Non-pigmented ciliary epithelial cell (primary cell): ENCODE measurements at places on chromosomes 5 and 9.

DNA sequence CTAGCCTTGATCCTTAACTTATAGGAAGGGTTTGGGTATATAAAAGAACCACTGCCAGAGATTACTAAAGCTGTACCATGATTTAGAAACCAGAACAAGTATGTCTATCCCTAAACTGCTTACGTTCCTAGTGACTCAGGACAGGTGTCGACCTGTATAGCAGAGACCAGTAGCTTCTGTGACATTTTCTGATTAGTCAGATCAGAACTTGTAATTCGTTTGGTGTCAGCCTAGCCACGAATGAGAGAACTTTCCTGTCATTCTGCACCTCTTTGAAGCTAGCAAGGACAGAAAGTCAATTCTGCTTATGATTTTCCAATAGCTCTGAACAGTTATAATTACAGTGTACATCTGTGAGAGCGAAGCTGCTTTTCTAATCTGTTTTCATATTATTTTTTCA is 39.5 kb downstream of the PRKACG start:
- DNase-seq, result no peak

DNA sequence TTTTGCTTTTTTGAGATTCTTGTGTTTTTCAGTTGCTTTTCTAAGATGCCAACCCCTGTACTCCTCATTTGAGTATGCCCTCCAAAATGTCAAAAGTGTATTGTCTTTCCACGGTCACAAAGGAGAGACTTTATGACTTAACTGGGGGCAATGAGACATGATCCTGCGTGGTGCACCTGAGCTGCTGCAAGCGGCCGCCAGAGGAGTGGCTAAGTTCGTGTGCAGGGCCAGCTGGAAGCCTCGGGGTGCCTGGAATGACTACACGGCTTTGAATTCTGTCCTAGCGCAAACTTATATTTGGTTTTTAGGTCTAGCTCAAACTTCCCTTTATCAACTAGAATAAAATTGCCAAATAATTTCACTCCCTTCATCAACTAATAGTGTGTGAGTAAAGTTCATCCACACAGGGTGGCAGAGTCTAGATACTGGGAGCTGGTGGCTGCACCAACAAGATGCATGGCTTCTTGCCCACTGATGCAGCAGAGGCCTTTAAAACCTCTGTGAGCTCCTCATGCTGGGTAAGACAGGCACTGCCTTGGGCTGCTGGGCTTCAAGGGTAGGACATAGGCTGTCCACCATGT is 4.7 kb downstream of the GADD45G start:
- DNase-seq, result no peak

- no peak for DNase-seq
Measured at GRCh38 chr5:134594797-134595457, 37.7 kb downstream of the SAR1B start.

- no peak for DNase-seq
Measured at GRCh38 chr5:33240558-33240957, 200.2 kb upstream of the TARS1 start.

GRCh38 chr9:113611461-113612215 is 148.1 kb downstream of the RGS3 start:
- no peak for DNase-seq

DNA sequence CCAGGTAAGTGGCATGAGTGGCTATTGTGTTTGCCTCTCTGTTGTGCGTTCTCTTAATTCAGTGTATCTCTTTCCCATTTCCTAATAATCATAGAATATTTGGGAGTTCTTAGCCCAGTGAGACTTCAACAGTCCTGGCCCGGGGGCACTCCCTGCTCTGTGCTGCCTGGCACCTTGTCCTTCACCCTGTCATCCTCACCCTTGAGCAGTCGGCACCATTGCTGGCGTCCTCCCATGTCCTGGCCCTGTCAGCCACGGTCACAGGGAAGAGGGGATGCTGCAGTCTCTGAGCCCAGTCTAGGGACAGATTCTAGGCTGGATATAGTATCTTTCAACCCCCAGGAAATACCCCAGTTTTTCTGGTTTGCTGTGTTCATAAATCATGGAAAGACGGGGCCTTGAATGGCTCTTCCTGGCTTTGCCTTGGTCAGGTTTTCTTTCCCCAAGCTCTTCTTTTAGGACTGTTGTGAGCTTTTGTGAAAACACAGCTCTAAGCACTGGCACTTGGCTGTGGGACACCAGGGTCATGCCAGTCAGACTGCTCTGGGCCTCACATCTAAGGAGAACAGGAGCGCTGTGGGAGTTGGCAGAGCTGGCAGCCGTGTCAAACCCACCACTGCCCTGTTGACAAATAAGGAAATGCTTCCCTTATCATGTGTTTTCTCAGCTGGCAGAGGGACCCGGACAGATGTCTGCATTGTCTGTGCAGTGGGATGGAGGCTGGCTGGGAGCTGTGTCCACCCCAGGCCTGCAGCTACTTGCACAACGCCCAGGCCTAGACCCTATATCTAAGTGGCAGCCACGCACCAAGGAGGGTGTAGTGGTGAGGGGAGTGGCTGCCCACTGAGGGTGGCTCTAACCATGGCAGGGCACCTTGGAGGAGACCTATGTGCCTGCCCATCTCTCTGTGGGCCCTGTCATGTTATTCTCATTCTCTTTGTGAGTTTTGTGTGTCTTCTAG is 378.6 kb downstream of the ICE1 start:
- no peak for DNase-seq

- DNase-seq, result no peak
Measured at GRCh38 chr9:8457816-8458215, 658.2 kb upstream of the DMAC1 start.

- DNase-seq, result no peak
Measured at GRCh38 chr9:32877639-32878217, 94.4 kb downstream of the TMEM215 start.

DNA sequence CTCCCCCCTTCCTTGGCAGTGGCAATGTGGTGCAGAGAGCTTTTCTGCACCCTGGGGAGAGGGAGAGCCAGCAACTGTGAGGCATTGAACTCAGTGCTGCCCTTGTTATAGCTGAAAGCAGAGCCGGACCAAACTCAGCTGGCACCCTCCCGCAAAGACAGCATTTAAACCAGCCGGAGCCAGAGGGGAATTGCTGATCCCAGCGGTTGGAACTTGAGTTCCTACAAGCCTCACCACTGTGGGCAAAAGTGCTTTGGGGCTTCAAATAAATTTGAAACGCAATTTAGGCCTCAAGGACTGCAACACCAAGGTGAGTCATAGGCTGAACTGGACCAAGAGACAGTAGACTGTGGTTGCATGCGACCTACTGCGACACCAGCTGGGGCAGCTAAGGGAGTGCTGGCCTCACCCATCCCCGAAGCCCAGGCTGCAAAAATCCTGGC is 207.6 kb upstream of the CDKN2B start:
- DNase-seq, result no peak

DNA sequence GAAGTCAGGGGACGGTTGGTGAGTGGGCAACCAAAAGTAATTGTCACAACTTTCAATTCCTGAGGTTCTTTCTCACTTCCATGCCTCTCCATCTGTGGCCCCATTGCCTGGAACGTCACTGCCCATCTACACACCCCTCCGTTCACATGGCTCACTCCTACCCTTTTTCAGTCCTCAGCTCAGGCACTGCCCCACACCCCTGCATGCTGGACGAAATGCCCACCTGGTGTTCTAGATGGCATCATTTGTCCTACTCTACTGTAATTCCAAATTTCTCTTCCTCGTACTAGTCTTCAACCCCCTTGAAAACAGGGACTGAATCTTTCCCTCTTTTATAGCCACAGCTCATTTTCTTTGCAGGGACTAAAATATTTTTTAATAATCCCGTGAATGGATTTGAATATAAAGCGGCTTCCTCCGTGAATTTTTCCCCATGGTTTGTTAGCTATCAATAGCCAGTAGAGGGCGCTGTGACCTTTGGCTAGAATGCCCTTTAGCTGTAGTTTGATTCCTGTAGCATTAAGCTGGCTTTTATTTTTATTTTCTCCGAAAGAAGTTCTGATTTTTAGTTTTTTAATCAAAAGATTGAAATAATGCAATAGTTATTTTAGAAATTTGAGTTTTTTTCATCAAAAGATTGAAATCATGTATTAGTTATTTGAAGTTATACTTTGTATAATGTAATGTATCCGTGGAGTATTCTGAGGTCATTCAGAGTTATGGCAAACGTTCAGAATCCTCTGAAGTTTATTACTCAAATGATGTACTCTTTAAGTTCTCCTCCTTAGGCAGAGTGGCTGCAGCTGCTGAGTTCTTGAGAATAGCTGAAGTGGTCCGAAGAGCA is 232.1 kb downstream of the SH3GL2 start:
- DNase-seq, result peak; percentile 30

- DNase-seq, result no peak
Measured at GRCh38 chr5:73564675-73565074, 764 bp downstream of the ANKRA2 start.

- DNase-seq, result no peak
Measured at GRCh38 chr9:131611586-131612315, 66.4 kb downstream of the PRRT1B start.

- no peak for DNase-seq
Measured at GRCh38 chr9:125632321-125633115, 74.5 kb downstream of the MAPKAP1 start.

DNA sequence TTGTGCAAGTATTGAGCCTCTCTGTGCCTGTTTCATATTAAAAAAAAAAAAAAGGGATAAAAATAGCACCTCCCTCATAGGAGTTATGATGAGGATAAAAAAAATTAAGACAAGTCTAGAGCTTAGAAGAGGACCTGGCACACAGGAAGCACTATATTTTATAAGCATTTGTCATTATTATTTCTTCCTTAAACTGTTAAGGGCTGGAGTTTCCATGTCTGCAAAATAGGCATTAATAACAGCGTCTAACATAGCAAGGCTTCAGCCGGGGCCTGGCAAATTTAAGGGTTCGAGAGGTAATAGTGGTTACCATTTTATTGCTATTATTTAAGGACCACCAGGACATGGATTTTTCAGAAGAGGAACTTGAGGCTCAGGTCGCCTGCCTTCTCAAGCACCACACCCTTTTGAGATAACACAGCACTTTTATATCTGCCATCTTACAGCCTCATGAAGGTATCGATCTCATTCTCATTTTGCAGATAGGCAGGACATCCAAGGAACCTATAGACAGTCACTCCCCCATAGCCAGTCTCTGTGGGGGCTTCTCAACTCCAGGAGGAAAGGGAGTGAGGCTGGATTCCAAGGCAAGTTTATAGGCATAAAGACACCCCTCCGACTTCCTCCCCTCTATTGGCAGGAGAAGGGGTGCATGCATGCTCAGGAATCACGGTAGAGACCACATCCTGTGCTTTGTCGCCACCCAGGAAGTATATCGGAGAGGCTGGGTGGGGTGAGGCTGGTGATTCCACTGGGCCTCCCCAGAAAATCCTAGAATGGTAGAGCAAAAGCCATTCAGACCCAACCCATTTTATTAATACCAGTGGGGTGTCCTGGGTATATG is 2.4 kb downstream of the ANXA6 start:
- no peak for DNase-seq

DNA sequence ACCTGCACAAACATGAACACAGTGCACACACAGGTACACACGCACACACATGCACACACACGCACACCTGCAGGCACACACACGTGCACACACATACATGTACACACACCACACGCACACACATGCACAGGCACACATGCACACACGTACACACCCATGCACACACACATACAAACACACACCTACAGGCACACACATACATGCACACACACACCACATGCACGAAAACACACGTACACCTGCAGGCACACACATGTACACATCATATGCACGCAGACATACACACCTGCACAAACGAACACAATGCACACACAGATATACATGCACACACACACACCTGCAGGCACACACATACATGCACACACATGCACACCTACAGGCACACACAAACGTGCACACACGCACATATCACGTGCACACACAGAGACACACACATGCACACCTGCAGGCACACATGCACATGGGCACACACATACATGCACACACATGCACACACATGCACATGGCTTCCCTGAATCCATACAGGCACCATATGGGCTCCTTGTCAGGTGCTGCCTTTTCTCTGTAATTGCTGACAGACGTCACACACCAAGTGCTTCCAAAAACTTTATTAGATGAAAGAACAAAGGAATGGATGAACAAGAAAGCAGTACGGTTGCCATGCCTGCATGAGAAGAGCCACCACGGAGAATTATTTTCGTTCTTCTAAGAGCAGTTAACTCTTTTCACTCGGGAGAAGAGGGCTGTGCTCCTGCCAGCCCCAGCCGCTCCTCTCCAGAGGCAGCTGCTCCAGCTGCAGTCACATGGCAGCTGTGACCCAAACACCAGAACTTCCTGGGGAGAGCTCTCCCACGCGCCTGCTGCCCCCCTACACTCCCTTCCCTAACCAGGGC is 57.2 kb downstream of the EXD3 start:
- DNase-seq, result no peak

GRCh38 chr5:96942911-96943310 is 7.0 kb downstream of the LNPEP start:
- DNase-seq, result no peak
